ENCODE measurements at places on chromosomes 3 and 15.

- peak; percentile 45 for DNase-seq
Measured at GRCh38 chr3:50333744-50334328, 5.8 kb upstream of the TUSC2 start.

- DNase-seq: no peak
Measured at GRCh38 chr3:53496984-53497383, 2.6 kb downstream of the CACNA1D start.

DNA sequence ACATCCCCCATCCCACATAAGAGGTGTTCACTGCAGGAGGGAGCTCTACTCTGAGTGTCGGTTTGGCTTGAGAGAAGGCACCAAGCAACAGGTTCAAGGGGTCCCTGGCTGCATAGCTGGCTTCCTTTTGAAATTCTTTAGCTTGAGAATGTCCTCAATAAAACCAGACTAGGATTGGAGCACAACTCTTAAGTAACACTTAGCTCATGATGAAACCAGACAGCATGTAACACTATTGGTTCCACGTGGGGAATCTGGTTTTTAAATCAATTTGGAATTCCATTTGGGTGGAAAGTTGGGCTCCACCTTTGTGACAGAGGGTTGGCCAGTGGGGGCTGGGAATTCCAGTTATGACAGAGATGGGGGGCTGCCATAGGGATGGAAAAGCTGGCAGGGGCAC lies 281.2 kb downstream of the TLE3 start:
- DNase-seq: no peak

- no peak for DNase-seq
Measured at GRCh38 chr3:9433627-9434521, 36.5 kb downstream of the SETD5 start.

- no peak for DNase-seq
Measured at GRCh38 chr3:10459954-10460754, 45.2 kb downstream of the ATP2B2 start.

DNA sequence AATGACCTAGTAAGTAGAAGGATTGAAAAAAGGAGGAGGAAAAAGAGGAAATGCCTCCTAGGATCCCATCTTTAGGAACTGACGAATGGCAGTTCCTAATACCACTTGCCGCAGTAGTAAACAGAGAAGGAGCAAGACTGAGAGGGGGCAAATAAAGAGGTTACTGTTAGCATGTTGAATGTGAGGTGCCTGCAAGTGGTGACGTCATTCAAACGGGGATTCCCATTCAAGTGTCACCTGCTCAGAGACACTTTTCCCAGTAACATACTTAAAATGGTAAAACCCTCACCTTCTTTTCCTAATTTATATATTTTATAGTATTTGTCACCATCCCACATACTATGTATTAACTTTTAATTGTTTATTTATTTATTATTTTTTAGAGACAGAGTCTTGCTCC lies 178.9 kb downstream of the IL5RA start:
- no peak for DNase-seq

DNA sequence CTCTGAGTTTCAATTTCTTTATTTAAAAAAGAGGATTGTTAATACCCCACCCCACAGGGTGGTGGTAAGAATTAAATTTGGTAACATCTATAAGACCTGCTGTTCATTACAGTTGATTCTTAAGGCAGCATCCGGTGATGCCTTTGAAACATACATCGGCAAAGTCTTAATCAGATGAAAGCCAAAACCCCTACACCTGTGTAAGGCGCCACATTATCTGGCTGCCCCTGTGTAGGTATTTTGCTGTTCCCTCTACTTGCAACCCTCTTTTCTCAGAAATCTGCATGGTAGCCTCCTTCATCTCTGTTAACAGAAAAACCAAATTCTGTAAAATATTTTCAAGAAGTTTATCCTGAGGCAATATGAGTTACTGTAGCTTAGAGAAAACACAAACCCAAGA lies 90.0 kb downstream of the ST6GAL1 start:
- DNase-seq: no peak

DNA sequence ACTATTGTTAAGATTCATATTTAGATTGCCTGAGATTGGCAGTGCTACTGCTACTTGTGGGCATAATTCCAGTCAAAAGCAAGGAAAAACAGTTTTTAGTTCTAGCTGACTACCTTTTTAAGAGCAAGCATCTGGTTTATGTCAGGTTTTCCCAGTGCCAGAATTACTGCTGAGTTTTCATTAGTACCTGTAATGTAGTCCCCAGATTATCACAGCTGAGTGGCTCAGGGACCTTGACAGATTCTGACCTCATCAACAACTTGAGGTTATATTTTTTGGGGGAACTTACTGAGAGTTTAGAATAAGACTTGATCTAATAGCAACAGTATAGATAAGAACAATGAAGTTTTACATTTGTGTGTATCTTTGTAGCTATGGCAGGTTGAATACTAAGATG lies 31.0 kb downstream of the NXPE3 start:
- DNase-seq: no peak

- no peak for DNase-seq
Measured at GRCh38 chr15:66132251-66132816, 121.2 kb downstream of the MEGF11 start.

GRCh38 chr15:92082006-92082843 lies 228.7 kb downstream of the SLCO3A1 start:
- peak; percentile 31 for DNase-seq

GRCh38 chr3:187401856-187402255 lies 33.7 kb downstream of the RTP4 start:
- DNase-seq: no peak

- no peak for DNase-seq
Measured at GRCh38 chr3:14876921-14877333, 58.2 kb downstream of the FGD5 start.

GRCh38 chr15:83243634-83244033 lies 36.0 kb upstream of the HDGFL3 start:
- no peak for DNase-seq

GRCh38 chr15:29633971-29634370 lies 188.3 kb downstream of the TJP1 start:
- DNase-seq: no peak

DNA sequence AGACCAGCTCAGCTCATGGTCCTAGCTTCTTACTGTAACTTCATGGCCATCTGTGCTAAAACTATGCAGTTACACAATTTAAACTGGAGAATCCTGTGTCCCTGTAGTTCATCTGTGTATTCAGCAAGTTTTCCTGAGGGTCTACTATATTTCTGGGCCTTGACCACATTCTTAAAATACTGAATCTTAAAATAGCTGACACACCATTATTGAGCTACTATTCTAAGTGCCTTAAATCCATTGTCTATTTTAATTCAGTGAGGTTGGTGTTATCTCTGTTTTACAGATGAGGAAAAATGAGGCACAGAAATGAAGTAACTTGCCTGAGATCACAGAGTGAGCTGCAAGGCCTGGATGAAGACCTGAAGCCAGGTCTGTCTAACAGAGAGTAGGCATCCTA lies 22.0 kb downstream of the MYLK start:
- DNase-seq: no peak
